ENCODE measurements at places on chromosomes 1 and 21.

DNA sequence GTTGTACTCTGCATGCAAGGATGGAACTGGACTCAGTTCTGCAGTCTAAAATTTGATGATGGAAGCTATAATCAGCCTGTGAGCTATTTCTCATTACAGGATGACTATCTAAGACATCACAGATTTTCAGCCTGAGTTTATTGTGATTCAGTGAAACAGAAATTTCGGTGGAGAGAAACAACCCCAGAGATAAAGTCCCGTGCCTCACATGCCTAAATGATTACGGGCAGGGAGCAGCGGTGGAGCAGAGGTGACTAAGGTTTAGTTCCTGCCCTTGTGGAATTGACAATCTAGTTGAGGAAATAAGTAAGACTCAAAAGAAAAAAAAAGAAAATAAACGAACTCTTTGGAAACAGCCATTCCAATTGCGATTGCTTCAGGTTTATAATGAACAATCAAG is 96.9 kb downstream of the GRIK3 start:
- DNase-seq: no peak

DNA sequence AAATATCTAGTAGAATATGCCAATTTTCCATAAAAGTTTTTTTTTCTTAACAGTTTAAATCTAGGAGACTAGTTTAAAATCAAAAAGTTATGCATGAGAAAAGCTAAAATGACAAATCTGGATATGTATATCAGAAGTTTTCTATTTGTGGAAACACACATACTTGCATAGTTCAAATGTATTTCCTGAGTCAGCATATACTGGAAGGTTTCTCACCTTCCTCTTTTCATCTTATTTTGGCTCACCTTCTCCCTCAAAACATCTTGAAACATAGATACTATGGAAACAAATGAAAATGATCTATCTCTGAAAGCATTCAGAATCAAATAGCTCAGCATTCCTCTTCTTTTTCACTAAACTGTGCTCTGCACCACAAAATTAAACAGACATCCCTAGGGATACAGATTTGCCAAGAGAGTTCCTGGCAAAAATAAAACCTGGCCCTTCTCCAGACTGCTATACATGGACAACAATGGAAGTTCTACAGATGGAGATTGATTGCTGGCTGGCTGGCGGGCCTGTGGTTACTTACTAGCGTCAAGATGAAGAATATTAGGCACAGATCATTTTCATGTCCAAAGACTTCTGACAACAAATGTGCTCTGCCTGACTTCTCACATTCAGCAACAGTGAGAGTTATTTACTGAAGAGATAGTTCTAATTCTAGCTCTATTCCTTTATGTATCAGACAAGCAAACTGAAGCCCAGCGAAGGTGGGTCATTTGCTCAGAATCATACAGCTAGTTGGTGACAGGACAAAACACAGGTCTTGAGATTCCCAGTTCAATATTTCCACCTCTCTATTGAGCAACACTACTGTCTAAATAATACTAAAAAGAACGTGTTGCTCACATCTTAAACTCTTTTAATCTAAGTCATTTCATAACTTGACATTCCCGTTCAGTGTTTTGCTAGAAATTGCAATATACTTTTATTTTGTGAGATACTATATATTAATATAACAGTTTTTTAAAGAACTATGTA is 26.6 kb downstream of the DIPK1A start:
- no peak for DNase-seq

GRCh38 chr21:25722631-25723030 is 12.1 kb downstream of the ATP5PF start:
- peak; percentile 67 for DNase-seq

DNA sequence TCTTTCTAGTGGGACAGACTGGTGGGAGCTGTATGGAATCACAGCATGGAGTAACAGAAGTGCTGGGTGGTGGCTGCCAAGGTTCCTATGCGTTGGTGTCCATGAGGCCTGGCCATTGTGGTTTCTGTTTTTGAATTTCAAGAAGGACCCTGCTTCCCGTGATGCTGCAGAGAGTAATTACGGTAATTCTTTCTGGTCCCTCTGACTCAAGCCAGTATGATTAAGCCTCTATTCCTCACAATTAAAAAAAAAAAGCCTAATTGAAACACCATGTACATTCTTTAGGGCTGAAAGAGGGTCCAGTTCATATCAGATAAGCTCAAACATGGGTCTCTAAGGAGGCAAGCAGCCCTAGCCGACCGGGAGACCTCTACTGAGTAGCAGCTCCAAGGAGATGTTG is 10.5 kb upstream of the C1orf21 start:
- no peak for DNase-seq

GRCh38 chr1:226308166-226308722 is 720 bp downstream of the LIN9 start:
- no peak for DNase-seq

GRCh38 chr1:90434460-90434859 is 282.6 kb downstream of the BARHL2 start:
- no peak for DNase-seq

DNA sequence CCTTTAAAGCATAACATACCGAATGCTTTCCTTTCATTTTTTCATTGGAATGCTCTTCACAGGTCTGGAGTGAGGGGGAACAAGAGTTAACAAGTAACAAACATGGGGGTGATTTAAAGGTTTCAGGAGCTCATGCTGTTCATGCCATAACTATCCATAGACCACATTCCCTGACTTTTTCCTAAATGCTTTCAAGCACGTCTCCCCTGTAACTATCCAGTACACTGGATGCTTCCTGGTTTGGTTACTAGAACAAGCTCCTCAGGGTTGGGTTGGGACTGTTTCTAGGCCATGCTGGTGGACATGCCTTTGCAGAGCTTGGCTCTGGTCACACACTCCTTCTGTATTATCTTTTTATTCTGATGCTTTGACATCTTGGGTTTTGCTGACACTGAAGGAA is 38.6 kb downstream of the KCNK1 start:
- DNase-seq: no peak

DNA sequence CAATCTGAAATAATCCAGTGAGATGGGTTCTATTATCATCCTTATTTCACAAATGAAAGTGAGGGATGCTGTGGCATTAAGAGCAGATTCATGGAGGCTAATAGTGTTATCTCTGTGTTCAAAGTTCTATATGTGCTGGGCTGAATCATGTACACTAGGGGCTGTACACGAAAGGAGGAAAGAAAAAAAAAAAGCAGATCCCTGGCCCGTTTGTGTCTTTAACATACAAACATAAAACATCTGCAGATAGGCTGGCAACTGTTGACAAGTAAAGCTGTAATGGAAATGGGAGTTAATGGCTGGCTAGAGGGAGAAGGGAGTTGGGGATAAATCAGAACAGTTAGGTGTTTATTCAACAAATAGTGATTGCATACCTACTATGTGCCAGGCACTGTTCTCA is 3.1 kb downstream of the WNT2B start:
- no peak for DNase-seq

- DNase-seq: no peak
These were observed 22.5 kb upstream of the GBP5 start for GRCh38 chr1:89295187-89295586.

DNA sequence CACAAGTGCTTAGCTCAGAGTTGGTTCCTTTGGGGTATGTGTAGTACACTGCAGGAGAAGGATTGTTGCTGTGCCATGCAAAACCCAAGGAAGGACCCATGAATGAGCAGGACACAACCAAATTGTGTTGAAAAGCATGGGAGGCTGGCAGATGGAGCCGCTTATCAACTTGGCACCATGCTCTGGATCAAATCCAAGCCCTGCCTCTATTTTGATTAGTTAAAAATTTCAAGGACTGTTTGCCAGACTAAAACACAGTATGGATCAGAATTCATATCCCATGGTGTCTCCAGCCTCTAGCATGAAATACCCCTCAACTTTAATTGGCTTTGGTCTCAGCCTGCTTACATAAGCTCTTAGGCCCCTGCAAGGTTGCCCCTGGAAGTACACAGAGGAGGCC is 27.8 kb downstream of the CCDC185 start:
- DNase-seq: no peak

DNA sequence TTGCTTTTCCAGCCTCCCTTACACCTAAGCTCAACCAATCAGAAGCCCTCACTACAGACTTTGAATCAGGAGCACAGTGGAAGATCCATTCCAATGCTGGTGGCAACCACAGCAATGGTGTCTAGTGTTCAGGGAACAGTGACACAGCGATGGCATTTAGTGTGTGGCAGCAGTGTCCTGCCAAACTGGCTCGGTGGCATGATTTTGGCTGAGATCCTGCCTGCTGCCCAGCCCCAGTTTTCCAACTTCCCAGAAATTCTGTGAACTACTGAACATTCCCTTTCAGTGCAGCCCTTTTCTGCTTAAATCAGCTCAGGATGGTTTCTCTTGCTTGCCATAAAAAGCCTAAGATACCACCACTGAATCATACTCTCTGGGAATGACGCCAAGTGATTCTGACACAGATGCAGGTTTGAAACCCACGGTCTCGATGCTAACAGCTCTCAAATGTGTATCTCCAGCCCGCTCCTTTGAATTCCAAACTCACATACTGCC is 8.8 kb downstream of the ASAP3 start:
- no peak for DNase-seq

DNA sequence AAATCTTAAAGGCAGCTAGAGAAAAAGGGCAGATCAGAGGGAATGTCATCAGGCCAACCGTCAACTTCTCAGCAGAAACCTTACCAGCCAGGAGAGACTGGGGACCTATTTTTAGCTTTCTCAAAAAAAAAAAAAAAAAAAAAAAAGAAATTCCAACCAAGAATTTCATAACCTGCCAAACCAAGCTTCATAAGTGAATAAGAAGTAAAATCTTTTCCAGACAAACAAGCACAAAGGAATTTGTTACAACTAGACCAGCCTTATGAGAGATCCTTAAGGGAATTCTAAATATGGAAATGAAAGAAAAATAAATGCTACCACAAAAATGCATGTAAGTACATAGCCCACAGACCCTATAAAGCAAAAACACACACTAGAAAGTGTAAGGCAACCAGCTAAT is 267.7 kb downstream of the AKT3 start:
- DNase-seq: no peak

GRCh38 chr1:167668108-167668507 is 38.1 kb downstream of the RCSD1 start:
- DNase-seq: peak; percentile 21

GRCh38 chr1:160750608-160751007 is 11.6 kb downstream of the SLAMF7 start:
- no peak for DNase-seq

GRCh38 chr1:202805886-202806844 is 2.1 kb downstream of the KDM5B start:
- peak; percentile 62 for DNase-seq

GRCh38 chr1:162918151-162918754 is 57.3 kb upstream of the CCDC190 start:
- no peak for DNase-seq

- DNase-seq: no peak
These were observed 22.5 kb downstream of the KIF26B start for GRCh38 chr1:245177071-245177900.

- DNase-seq: no peak
These were observed 39.5 kb upstream of the UBE2U start for GRCh38 chr1:64163970-64164369.

GRCh38 chr1:167150492-167150833 is 56.6 kb downstream of the STYXL2 start:
- no peak for DNase-seq

DNA sequence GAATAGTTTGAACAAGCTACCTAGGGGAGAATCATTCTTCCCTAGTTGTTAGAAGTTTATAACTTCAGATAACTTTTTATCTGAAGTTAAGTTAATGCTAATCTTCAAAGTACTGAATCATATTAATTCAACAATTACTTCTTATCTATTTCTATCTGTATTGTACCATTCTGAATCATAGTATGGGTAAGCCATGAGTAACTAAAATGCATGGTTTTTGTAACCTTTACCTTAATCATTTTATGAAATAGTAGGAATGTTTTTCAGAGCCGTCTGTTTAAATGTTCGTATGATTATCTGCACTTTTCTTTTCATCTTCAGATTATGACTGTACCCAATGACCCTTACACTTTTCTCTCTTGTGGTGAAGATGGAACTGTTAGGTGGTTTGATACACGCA is 50.3 kb upstream of the MPC2 start:
- no peak for DNase-seq

GRCh38 chr21:40886931-40887330 is 40.0 kb upstream of the DSCAM start:
- no peak for DNase-seq

- DNase-seq: no peak
These were observed 9.2 kb downstream of the DMRTB1 start for GRCh38 chr1:53468374-53468773.

- DNase-seq: no peak
These were observed 49.7 kb downstream of the NTPCR start for GRCh38 chr1:232999956-233000625.
